ENCODE measurements at places on chromosomes 4 and X. TPM values are rescaled to one million over a fixed set of nuclear protein-coding genes. Genes with fewer than 3 reads are reported as not detected.

SPOCK3 gene
- total RNA-seq, result 1.1 TPM

STBD1 gene
- 12.4 TPM for total RNA-seq

ADH1A gene
- not detected for total RNA-seq

STS gene
- total RNA-seq, result 3.6 TPM

MAGEA2 gene
- not detected for total RNA-seq

DNA sequence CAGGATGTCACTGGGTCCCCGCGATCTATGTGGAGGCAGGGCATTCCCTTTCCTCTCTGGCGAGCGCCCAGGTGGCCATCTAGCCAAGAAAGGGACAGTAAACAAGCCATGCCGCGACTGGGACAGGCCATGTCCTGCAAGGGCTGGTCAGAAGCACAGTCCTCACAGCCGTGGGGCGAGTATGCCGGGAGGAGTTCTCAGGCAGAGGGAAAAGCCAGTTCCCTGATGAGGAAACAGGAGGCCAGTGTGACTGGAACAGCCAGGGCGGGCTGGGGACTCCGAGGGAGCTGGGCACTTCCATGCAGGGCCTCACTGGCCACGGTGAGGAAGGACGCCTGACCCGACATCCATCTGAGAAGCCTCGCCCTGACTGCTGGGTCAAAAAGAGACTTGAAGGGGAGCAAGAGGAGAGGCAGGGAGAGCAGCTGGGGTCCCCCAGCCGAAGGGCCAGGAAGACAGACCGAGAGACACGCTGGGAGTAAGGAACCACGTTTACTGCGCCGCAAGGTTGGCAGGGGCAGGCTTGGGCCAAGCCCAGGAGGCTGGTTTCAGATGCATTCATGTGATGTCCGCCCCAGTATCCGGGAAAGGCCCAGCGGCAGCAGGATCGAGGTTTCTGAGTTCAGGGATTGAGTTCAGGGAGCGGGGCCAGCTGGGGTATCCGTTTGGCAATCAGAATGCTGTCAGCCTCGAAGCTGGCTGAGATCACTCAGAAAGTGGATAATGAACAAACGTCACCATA is 15.0 kb downstream of the CFAP99 start:
- DNase-seq, result no peak

DNA sequence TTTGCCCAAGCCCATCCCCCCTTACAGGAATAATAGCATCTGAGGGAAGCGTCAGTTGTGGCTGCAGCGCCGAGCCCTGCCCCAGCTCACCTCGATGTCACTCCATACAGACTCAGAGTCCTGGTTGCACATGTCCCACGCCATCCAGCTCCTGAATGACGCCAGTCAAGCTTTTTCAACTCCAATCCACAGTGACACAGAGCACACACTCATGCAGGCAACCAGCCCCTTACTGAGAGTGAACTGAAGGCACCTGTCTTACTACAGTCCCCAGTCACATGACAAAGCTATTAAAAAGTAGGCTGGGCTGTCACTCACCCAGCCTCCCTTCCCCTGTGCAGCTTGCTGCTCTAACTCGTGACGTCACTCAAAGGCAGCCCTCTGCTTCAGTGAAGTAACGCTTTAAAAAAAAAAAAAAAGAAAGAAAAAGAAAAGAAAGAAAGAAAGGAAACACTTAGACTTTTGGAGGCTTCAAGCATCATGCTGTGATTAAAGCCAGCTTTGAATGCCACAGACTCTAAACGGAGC is at the start of gene PPARGC1A:
TSS of gene PPARGC1A (minus strand) at position 234 of the 528 bp plus-strand sequence. CDS start at position 144, 90 bp downstream.
- peak; percentile 65 for DNase-seq

- no peak for DNase-seq
Observed at GRCh38 chr4:170697845-170698244, 608.1 kb upstream of the AADAT start.

- DNase-seq, result no peak
Observed at GRCh38 chr4:181323061-181323460, 920.1 kb upstream of the TENM3 start.

- no peak for DNase-seq
Observed at GRCh38 chr4:112318239-112319142, 21.3 kb downstream of the ALPK1 start.

- no peak for DNase-seq
Observed at GRCh38 chrX:153539171-153539978, 21.9 kb downstream of the ATP2B3 start.

- DNase-seq, result no peak
Observed at GRCh38 chr4:3135155-3136011, 60.9 kb downstream of the HTT start.

DNA sequence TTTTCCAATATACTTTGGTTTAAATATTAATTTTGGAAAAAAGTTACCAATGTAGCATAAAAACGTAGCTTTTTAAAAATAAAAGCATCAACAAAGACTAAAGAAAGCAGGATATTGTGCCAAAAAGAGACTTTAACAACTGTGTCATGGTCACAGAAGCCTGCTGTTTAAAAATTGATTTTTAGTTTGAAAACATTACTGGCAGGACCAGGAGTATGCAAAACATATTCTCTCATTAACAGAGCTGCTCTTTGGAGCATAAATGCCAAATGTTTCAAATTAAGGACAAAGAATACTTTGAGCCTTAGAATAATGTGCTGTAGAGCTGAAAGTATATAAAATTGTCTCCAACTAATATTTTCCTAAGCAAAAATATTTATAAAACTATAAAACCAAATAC is 279.0 kb downstream of the ARAP2 start:
- DNase-seq, result no peak

DNA sequence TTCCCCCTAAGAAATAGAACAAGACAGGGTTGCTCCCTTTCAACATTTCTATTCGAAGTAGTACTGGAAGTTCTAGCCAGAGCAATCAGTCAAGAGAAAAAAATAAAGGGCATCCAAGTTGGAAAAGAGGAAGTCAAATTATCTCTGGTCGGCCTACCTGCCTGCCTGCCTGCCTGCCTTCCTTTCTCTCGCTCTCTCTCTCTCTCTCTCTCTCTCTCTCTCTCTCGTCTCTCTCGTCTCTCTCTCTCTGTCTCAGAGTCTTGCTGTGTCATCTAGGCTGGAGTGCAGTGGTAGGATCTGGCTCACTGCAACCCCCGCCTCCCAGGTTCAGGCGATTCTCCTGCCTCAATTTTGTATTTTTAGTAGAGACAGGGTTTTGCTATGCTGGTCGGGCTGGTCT is 42.9 kb downstream of the CCKAR start:
- no peak for DNase-seq

DNA sequence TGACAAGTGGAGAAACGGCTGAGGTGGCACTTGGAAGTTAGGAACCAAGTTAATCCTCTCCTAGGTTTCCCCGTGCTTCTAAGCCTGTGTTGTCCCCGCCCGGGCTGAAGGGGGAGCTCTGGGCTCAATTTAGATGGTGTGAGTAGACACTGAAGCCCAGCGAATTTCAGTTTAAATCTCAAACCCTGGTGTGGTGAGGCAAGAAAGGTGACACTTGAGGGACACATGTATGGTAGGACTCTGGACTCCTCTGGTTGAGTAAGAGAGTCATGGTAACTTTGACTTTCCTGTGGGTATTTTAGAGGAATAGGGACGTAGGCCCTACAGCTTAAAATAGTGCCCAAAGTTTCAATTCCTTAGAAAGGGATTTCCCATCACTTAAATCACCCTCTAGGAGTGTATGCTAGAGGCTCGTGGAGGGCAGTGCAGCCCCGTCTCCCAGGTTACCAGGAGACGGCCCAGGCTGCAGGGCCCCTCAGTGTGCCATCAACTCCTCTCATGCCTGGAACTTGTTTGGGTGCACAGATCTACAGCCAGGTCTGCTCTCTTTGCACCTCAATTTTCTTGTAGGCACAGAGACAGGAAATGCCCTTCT is 24.0 kb downstream of the HAND2 start:
- no peak for DNase-seq

Data from skin of body (tissue), 3 donors.